ENCODE measurements at places on chromosomes 2 and 18.

- DNase-seq: no peak
These were observed 181.6 kb upstream of the PXDN start for GRCh38 chr2:1925928-1926327.

DNA sequence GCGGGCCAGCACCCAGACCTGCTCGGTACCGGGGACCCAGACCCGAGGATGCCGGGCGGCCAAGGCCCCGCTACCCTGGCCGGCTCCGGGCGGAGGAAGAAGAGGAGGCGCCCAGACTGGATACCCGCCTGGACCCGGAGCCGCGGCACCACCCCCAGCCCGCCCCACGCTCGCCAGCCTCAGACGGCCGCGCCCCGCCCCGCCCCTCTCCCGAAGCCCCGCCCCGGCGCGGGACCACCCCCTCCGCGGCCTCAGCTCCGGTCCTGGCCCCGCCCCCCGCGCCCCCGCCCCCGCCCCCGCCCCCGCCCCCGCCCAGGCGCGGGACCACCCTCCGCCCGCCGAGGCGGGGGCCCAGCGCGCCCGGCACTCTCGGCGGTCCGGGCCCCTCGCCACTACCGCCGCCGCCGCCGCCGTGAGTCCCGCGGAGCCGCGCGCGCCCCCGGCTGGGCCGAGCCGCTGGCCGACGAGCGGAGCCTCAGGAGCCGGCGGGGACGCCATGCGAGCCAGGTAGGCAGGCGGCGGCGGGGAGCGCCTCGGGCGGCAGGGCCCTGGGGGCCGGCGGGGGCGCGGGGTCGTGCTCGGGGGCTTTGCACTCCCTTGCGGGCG lies at the start of gene SH3BP4:
Gene SH3BP4 (plus strand): TSS at position 354 of the 606 bp plus-strand sequence. CDS start 82,986 bp downstream, outside the sequence.
- DNase-seq: peak; percentile 73

DNA sequence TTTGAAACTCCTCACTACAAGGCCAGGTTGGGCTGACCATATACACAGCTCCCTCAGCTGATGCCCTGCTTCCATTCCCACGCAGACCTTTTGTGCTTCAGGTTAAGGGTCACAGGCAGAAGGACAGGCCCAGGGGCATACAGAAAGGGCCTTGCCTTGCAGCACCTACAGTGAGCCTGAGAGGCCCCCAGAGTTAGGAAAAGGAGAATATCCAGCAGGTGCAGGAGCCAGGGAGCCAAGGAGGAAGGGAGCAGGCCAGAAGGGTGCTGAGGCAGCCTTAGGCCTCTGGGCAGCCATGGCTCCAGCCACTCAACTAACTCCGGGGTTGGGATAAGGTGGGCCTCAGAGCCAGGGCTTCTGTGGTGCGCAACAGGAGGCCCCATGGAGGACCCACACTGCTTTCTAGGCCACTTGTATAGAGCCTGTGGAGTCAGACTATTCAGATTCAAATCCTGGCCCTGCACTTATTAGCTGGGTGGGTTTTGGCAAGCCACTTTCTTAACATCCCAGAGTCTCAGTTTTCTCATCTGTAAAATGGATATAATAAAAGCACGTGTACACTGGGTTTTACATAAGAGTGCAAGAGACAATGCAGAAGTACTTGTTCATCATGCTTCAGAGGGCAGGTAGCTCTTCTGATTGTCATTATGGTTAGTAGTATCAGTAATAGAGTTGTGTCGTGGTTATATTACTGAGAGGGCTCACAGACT lies 214.6 kb upstream of the HAAO start:
- no peak for DNase-seq

GRCh38 chr18:79964330-79965118 lies at the start of gene HSBP1L1:
Gene HSBP1L1 (plus strand): TSS chr18:79964643. CDS start chr18:79964736, 93 bp downstream.
- peak; percentile 27 for DNase-seq

- DNase-seq: no peak
These were observed 134.9 kb downstream of the LTBP1 start for GRCh38 chr2:33081691-33082090.

DNA sequence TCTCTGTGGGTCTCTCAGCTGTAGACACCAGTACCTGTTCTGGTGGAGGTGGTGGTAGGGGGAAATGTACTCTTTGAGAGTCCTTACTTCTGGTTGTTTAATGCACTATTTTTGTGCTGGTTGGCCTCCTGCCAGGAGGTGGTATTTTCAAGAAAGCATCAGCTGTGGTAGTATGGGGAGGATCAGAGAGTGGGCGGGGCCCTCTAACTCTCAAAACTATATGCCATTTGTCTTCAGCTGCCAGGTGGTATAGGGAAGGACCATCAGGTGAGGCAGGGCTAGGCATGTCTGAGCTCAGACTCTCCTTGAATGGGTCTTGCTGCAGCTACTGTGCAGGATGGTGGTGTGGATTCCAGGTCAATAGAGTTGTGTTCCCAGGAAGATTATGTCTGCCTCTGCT lies 1100.8 kb downstream of the CNTNAP5 start:
- DNase-seq: no peak

Data from cardiac fibroblast (primary cell).